ENCODE measurements at places on chromosomes 13 and 19. TPM values are rescaled to one million over a fixed set of nuclear protein-coding genes. Genes with fewer than 3 reads are reported as not detected.

The C5AR1 gene
- total RNA-seq = 5.3 TPM

GRCh38 chr13:66427458-66427861, 802.7 kb downstream of the PCDH9 start:
- no peak for DNase-seq

The TGFBR3L gene
- 11.4 TPM for total RNA-seq

DNA sequence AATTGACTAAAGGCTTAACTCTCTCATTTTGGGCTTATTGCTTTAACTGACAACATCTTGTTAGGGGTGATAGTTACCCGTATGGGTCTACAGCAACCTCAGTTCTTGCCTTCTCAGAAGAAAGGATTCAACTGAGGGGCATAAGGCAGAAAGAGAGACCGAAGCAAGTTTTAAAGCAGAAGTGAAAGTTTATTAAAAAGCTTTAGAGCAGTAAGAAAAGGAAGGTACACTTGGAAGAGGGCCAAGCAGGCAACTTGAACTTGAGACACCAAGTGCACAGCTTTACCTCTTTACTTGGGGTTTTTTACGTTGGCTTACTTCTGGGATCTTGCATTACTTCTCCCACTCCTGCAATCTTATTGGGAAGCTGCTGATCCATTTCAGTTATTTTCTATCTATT, 246.9 kb upstream of the PRR20A start:
- no peak for DNase-seq

GRCh38 chr19:44603201-44603945, 10.0 kb upstream of the IGSF23 start:
- DNase-seq = no peak

DNA sequence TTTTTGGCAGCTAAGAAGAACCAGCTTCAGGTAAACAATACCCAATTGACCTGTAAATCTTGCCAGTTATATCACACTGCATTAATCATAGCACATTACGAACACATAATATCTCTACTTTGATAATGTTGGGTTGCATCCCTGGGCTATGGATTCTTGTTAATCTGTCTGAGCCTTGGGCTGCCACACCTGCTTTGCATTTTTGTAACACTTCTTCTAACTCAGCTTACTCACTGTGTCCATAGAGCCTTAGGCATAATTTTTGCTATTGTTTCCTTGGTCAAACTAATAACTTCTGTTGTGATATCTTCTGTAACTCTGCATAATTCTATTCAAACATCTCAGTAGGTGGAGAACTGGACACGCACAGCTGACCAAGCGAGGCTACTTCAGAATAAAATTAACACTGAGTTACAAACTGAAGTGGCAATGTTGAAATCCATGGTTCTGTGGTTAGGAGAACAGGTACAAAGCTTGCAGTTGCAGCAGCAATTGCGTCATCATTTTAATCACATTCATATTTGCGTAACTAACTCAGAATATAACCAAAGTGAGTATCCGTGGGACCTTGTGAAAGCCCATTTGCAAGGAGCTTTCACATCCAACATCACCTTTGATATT, 6.4 kb downstream of the ZNF350 start:
- DNase-seq = no peak

- no peak for DNase-seq
These were observed 188.5 kb downstream of the LACC1 start for GRCh38 chr13:44068169-44068568.

DNA sequence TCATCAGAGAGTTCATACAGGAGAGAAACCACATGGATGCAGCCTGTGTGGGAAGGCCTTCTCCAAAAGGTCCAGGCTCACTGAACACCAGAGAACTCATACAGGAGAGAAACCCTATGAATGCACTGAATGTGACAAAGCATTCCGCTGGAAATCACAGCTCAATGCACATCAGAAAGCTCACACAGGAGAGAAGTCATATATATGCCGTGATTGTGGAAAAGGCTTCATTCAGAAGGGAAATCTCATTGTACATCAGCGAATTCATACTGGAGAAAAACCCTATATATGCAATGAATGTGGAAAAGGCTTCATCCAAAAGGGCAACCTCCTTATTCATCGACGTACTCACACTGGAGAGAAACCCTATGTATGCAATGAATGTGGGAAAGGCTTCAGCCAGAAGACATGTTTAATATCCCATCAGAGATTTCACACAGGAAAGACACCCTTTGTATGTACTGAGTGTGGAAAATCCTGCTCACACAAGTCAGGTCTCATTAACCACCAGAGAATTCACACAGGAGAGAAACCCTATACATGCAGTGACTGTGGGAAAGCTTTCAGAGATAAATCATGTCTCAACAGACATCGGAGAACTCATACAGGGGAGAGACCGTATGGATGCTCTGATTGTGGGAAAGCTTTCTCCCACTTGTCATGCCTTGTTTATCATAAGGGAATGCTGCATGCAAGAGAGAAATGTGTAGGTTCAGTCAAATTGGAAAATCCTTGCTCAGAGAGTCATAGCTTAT, 17.7 kb downstream of the ZNF613 start:
- DNase-seq = no peak

The NANOS3 gene
- total RNA-seq = 0.69 TPM

- peak; percentile 51 for DNase-seq
These were observed 470 bp upstream of the GRTP1 start for GRCh38 chr13:113364311-113364889.

DNA sequence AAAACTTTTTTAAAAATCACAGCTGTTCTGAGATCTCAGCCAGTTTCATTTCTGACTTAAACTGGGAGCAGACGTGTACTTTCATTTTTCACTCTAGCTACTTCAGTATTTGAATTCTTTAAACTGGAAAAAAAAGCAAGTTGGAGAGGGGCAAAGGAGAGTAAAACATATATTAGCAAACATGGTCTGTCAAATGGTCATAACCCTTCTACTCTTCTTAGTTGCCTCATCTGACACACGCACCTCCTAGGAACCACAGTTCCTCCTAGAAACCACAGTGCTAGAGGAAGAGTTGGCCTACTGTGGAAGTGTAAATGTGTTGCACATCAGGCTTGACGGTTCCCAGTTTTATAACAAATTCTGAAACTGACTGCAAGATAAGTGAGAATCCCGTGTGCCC, 47.2 kb downstream of the TM9SF2 start:
- no peak for DNase-seq

GRCh38 chr19:55901369-55902079, 30.6 kb downstream of the NLRP13 start:
- no peak for DNase-seq

DNA sequence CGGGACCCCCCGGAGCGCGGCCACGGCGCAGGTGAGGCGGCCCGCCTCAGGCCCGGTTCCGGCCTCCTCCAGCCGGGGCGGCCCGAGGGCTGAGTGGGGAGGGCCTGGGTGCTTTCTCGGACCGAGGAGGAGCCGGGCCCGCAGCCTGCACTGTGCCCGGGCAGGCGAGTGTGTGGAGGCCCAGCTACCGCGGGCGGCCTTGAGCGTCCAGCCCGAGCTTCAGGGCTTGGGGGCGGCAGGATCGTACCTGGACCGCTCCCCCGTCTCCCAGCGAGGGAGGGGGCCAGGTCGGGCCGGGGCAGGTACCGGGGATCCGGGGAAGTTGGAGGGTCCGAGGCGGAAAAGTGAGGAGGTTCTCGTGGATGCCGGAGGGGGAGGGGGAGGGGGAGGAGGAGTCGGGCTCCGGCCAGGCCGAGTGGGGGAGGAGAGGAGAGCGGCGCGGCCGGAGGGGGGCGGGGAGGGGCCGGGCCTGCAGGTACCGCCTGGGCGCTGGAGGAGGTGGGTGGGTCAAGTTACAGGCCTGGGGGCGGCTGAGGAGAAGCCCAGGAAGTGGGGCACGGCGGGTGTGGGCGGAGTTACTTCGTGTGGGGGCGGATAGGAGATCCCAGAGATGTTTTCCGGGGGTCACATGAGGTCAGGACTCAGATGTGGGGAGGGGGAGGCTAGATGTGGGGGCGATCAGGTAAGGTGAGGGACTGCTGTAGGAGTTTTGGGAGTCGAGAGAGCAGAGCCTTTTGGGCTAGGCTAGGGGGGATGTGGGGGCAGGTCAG, 545 bp downstream of the NACC1 start:
- DNase-seq = peak; percentile 64

GRCh38 chr13:33284916-33285315, 639 bp downstream of the STARD13 start:
- no peak for DNase-seq

The USP12 gene
- total RNA-seq = 20.1 TPM

GRCh38 chr13:80166352-80166751, 174.6 kb downstream of the SPRY2 start:
- DNase-seq = no peak

DNA sequence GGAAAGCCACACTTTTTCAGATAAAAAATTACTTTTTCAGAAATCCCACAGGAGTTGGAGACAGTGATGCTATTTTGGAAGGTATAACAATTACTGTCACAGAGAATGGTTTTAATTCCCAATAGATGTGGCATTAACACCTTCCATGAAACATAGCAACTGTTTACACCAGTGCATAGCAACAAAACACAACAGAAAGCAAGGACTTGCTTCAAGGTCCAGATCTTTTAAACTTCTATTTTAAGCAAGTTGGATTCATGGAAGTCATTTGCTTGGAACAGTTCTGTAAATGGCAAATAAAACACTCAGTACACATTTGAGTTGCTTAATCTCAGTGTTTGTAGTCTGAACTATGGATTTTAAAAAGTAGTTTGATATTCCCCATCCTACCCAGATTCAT, 385.9 kb upstream of the SPRY2 start:
- no peak for DNase-seq

Measured in left ventricle myocardium superior (tissue), 1 donor.